Lower lobe of right lung (tissue), 2 donors: ENCODE measurements at places on chromosomes 16 and 17.

DNA sequence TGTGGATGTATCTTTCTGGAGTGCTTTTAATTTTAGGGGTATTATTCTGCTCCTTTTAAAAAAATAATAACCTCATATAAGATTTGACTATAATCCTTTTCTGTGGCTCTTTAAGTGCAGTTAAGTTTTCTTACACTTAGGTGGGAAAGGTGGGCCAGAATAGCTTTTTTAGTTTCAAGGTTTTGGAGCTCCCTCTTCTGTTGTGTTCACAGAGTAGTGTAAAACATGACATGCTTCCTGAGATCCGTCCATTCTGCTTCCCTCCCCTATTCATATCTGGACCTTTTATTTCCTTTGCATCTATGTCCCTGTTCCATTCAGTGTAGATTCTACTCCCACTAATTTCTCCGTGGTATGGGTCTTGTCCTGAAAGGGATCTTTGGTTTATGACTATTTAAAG, 12.8 kb downstream of the LRRC36 start:
- DNase-seq = no peak

- DNase-seq = no peak
Observed at GRCh38 chr16:57406881-57407280, 2.3 kb downstream of the CCL17 start.

DNA sequence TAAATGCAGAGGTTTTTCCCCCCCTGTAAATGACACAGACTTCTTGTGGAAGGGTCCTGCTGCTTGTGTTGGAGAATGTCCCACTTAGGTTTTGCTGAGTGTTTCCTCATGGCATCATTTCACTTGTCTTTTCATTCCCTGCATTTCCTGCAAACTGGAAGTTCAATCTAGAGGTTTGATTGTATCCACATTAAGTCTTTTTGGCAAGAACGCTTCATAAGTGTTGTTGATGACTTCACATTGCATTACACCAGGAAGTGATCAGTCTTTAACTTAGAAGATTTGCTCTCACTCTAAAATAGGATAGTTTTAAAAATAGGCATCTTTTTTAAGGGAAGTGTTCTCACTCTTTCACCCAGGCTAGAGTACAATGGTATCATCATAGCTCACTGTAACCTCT, 67.2 kb downstream of the RPTOR start:
- DNase-seq = no peak

DNA sequence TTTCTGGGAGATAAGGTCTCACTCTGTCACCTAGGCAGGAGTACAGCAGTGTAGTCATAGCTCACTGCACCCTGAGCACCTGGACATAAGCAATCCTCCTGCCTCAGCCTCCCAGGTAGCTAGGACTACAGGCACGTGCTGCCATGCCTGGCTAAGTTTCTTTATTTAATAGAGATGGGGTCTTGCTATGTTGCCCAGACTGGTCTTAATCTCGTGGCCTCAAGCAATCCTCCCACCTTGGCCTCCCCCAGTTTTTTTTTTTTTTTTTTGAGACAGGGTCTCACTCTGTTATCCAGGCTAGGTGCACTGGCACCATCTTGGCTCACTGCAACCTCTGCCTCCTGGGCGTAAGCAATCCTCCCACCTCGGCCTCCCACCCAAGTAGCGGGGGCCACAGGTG, 21.1 kb downstream of the DDX19B start:
- DNase-seq = no peak

- DNase-seq = peak; percentile 85
Observed at GRCh38 chr17:74779948-74780400, 3.8 kb upstream of the NAT9 start.

GRCh38 chr17:62666061-62666800, 38.8 kb downstream of the MRC2 start:
- DNase-seq = peak; percentile 43

- DNase-seq = no peak
Observed at GRCh38 chr17:17613708-17614114, 22.2 kb upstream of the PEMT start.

DNA sequence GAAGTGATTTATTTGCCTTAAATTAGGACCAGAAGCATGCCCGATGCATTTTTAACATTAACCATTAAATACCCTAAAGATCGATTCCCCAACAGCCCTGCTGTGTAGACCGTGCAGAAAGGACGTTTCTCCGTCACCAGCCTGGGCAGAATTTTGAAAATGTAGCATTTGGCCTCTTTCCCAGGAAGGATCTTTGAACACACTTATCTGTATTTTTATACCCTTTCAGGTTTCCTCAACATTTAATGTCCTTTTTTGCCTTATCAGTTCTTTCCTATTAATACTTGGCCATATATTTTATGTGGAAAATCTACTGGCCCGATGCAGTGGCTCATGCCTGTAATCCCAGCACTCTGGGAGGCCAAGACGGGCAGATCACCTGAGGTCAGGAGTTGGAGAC, 54.6 kb upstream of the ZNF750 start:
- no peak for DNase-seq

GRCh38 chr17:45672301-45672700, 111.8 kb upstream of the CRHR1 start:
- peak; percentile 24 for DNase-seq

- DNase-seq = no peak
Observed at GRCh38 chr17:4941319-4941610, 1.2 kb downstream of the RNF167 start.

- peak; percentile 84 for DNase-seq
Observed at GRCh38 chr17:2025220-2025621, at the start of gene RTN4RL1. Gene RTN4RL1, minus strand, starts transcription at chr17:2025334. Its CDS starts 469 bp downstream, at chr17:2024865.

DNA sequence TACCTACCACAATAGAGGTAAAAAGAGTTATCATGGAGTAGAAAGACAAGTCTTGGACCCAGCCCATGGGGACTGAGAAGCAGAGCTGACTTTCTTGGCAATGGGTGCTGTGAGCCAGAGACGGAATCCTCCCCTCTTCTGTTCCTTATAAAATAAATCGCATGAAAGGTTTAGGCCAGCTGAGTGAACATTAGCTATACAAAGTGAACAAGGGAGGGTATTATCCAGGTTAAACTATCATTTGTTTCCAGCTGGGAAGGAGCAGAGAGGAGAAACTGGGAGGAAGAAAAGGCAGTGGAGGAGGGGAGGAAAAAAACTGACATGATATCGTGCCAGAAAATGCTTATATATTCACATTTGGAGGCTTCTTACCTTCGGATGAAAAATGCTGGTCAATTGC, 13.3 kb upstream of the PAFAH1B1 start:
- DNase-seq = no peak

DNA sequence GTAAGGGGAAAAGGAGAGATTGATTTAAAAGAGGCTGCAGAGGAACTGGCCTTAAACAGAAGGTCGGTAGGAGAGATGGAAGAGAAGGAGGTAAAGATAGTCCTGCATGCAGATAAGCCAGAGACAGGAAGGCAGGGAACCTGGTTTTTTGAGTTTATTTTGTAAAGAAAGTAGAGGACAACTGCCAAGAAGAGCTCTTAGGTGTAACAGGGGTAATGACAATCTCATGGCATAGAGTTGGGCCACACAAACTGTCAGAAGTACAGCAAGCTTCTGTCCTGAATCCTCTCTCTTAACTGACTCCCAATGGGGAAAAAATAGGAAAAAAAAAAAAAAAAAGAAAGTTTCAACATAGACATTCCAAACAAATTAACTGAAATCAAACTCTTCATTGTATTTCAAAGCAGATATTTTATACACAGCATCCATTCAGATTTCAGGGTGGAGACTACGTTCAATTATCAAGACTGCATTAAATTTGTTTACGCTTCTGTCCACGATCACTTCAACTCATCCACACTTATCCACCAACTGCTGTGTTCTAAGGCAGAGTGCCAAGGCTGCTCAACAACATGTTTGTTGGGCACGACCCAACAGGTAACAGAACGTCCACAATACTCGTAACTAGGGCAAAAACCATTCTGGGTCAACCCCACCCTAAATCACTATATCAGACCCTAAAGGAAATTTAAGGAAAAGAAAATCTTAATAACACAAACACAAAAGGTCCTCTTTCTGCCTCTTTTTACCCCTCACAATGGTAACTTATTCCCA, 34.9 kb downstream of the USP31 start:
- no peak for DNase-seq

- DNase-seq = peak; percentile 81
Observed at GRCh38 chr17:74770498-74771318, 5.4 kb downstream of the NAT9 start.

DNA sequence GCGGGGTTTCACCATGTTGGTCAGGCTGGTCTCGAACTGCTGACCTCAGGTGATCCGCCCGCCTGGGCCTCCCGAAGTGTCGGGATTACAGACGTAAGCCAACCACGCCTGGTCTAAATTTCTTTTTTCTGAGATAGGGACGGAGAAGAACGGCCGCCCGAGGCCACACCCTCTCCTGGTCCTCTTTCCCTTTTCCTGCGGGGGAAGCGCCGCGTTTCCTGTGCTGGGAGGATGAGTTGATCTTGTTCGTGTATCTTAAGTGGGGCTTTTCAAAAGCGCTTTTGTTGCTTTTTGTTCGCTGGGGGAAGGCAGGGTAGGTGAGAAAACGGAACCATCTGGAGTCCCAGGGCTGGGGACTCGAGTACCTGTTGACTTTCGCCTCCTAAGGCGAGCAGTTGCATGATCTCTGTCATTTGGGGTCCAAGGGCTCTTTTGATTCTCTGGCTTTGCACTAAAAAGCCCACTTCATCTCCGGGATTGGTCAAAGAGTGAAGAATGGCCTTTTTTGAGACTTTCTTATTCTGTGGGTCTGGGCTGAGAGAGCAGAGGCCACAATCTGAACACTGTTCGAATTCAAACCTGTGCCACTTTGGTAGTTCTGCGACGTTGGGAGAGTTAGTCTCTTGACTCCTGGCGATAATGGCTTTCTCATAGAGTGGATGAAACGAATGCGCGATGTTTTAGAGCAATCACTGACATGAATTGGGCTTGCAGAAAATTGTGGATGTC, 1.3 kb downstream of the FUS start:
- peak; percentile 55 for DNase-seq

GRCh38 chr16:84737192-84738011, 37.6 kb downstream of the USP10 start:
- DNase-seq = peak; percentile 53

GRCh38 chr16:4369007-4369733, 2.5 kb upstream of the VASN start:
- DNase-seq = no peak

DNA sequence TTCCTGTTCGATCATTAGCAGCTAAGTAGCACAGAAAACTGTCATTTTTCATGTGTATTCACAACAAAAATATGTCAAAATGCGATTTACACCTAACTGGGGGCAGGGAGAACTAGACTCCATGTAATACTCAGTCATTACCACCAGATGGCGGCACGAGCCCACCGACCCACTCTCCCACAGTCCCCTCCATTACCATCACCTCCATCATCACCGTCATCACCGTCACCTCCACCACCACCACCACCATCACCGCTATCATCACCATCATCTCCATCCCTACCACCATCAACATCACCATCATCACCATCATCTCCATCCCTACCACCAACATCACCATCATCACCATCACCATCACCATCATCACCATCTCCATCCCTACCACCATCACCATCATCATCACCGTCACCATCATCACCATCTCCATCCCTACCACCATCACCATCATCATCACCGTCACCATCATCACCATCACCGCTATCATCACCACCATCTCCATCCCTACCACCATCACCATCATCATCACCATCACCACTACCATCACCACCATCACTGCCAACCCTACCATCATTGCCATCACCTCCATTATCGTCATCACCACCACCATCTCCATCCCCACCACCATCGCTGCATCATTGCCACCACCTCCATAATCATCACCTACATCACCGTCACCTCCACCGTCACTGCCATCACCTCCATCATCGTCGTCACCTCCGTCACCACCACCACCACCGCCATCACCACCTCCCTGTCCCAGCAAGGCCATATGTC, 14.4 kb downstream of the NDUFAF8 start:
- peak; percentile 70 for DNase-seq

- DNase-seq = no peak
Observed at GRCh38 chr16:72424757-72425156, 252.8 kb upstream of the PMFBP1 start.

- no peak for DNase-seq
Observed at GRCh38 chr17:17822189-17822588, 14.6 kb downstream of the SREBF1 start.

DNA sequence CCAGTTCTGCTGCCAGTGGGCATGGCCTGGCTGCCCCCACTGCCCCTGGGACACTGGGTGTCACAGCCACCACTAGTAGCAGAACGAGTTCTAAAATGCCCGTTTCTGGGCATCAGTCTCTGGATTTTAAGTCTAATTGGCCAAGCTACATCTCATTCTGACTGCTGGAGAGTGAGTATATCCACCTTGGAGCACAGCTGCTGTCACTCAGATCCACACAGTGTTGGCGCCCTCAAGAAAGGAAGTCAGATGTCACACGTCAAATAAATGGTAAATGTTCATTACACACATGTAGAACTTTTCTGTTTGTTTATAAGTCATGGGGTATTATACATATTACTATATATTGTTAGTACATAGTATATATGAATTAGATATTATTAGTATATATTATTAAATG, 19.4 kb downstream of the GNGT2 start:
- DNase-seq = no peak

GRCh38 chr17:8154608-8155155, 2.5 kb upstream of the PER1 start:
- DNase-seq = no peak

DNA sequence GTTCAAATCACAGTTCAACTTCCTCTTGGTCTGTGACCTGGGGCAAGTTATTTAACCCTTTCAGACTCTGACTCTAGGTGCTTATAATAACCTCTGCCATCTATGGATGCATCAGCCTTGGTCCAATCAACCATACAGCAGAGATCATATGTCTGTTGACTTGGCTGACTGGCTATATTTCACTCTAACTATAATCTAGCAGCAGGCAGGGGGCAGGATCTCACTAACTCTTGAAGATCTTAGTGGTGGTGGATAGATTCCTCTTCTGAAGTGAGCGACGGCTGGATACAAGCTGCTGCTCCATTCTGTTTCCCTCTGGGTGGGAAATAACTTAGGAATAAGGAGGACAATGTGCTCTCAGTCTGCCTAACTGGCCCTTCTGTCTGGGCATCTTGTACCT, 146.6 kb downstream of the SKAP1 start:
- DNase-seq = no peak

- no peak for DNase-seq
Observed at GRCh38 chr17:45406107-45406506, 26.6 kb downstream of the ARHGAP27 start.

DNA sequence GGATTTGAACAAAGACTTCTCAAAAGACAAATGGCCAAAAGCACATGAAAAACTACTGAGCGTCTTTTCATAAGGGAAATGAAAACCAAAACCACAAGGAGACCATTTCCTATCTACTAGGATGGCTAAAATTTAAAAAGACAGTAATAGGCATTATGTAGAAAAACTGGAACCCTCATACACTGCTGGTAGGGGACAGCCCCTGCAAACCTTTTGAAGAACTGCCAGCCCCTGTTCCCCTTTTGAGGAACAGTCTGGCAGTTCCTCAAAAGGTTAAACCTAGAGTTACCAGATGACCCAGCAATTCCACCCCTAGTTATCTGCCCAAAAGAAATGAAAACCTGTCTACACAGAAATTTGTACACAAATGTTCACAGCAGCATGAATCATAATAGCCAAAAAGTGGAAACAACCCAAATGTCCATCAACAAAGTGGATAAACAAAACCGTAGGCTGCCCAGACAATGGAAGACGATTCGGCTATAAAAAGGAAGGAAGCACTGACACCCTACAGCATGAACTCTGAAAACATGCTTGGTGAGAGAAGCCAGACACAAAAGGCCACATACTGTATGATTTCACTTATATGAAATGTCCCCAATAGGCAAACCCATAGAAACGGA, 22.9 kb downstream of the CDIP1 start:
- no peak for DNase-seq
